Activated naive CD8-positive, alpha-beta T cell treated with anti-CD3 and anti-CD28 coated beads for 36 hours (primary cell): ENCODE measurements at places on chromosomes 13 and 19. TPM values are rescaled to one million over a fixed set of nuclear protein-coding genes. Genes with fewer than 3 reads are reported as not detected.

DNA sequence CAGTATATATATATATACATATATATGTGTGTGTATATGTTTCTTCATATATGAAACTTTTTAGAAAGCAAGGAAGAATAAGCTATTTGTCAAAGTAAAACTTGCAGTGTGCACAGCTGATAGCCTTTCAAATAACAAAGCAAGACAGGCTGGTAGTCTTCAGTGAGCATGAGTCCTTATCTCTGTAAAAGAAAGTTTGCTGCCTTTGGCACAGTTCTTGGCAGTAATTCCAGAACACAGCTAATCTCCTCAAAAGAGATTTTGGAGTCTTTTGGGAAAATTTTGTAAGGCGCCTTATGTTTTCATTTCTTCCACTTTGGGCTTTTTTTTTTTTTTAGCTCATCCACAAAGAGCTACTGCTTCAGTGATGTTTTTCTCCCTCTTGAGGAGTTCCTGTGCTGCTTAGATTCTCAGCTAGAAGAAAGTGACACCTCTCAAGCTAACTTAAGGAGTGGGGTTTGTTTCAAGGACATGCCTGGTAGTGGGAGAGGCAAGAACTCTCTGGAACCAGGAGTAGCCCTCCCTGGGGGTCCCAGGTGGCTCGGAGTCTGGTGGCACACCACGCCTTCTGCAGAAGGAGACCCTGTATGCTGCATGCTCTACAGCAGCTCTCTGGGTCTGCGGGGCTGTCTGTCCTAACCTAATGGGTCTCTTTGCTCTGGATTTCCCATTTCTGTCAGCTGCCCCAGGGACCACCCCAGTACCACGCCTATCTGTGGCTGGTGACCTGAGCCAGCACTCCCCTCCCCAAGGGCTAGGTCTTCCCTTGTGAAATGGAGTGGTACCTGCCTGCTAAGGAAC is 58.8 kb downstream of the TNFRSF19 start:
- DNase-seq, result no peak

DNA sequence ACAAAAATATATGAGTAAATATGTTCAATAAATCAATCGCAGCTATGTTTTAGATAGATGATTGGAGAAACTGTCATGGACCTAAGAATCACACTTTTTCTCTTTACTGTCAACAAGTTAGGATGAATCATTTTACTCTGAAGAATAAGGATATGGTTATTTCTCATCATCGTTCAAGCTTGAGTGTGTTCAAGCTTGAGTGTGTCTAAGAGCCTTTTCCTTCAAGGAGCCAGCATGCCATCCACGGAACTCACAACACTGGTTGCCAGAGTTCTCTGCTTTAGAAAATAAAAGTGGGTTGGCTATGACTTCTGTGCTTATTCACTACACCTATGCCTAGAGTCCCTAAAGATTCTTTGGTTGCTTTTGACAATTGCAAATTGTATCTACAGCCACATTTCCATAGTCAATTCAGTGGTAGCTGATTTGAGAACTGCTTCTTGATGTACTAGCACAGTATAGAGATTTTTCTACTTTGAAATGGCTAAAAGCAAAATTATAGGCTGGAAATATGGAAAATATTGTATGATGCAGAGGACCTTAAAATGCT is 58.1 kb upstream of the SCEL start:
- DNase-seq, result no peak

- no peak for DNase-seq
Observed at GRCh38 chr13:95138876-95139585, 162.2 kb downstream of the ABCC4 start.

DNA sequence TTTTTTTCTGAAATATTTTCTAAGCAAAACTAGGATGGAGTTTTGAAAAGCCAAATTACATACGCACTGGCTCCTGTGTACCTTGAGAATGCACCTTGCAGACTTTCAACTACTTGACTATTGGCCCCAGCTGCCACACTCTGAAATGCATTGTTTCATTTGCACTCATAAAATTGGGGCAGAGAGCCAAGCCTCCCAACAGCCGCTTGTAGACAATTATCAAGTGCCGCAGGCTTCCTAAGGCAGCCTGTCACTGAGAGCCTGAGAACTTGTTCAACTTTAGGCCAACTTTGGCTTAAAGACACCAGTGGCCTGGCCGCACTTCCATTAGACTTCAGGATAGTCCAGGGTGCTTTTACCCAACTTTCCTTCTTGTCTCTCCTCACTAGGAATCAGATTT is 115.7 kb upstream of the STARD13 start:
- no peak for DNase-seq

DNA sequence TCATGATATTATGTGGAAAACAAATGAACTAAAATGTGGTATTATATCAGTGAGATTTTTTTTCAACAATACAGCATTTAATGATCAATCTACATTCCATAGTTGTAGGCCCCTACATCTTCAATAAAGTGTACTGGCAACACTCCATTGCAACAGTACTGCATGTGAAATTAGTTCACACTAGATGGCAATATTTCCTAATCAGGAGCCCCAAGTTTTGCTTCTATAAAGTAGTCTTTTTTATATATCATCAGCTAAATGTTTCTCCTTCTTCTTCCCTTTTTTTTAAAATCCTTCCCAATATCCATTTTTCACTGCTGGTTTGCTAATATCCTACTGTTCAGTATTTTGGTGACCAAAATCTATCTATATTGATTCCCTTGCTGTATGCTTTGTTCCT is 528.3 kb upstream of the ATXN8OS start:
- DNase-seq, result no peak

- DNase-seq, result no peak
Observed at GRCh38 chr13:75702476-75702875, 66.3 kb downstream of the LMO7 start.

GRCh38 chr13:101612735-101613134 is 160.3 kb downstream of the ITGBL1 start:
- no peak for DNase-seq

GRCh38 chr13:51298812-51299211 is 40.7 kb upstream of the SERPINE3 start:
- DNase-seq, result no peak

DNA sequence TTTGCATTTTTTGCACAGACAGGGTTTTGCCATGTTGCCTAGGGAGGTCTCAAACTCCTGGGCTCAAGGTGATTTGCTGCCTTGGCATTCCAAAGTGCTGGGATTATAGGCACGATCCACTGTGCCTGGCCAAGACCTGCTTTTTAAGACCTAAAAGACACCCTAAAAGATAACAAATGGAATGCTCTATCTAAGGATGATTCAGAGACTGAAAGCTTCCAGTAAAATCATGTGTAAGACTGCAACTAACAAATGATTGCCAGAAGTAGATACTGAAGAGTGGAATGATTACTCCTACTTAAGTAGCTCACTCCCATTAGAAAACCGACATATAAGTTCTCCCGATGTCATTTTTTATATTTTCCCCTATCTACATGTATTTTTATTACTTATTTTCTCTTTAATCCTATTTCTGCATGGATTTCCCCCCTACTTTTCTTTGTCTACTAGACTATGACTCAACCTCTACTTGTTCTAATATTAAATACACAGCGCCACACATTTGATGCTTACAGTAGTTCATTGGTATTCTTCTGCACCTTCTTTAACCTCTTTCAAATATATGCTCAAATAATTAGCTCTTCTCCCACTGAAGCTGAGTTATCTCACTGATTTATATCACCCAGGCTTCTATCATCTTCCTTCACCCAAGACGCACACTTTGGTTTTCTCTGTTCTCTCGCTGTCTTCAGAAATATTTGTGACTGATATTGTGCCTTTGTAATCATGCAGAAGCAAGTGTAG is 32.2 kb upstream of the KLF12 start:
- no peak for DNase-seq

DNA sequence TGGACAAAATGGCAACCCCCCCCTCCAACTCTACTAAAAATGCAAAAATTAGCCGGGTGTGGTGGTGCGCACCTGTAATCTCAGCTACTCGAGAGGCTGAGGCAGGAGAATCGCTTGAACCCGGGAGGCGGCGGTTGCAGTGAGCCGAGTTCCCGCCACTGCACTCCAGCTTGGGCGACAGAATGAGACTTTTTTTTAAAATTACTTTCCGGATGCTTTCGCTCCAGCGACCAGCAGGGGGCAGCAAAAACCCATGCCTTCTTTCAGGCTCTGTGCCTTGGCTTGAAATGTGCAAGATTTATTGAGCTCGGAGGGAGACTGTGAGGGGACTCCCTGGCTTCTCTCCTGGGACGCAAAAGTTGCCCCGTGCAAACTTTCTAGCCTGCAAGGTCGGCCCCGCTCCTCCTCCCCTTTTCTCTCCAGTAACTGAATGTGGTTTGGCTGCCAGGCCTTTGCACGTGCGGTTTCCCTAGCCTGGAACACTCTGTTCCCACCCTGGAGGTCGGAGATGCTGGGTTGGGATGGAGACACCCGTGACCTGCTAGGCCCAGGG is 61.4 kb upstream of the NFIC start:
- DNase-seq, result peak; percentile 73

DNA sequence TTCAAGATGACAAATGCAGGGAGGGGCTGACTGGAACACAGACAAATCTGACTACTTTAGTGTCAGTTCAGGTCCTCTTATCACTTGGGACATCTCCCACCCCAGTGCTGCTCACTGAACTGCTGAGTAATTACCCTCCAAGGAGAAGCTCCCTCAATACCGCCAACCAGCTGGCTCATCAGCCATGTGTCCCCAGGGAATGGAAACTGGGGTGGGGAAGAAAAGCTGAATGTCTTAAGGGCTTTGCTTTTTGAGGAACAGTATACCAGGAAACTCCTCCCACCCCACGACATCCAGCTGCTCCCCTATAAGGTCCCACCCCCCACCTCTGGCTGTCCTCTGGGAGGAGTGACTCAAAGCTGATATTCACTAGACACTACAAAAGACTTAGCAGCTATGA is 2.0 kb downstream of the ZNF823 start:
- peak; percentile 12 for DNase-seq

GRCh38 chr19:52679598-52679997 is 41.4 kb upstream of the ZNF83 start:
- DNase-seq, result no peak

DNA sequence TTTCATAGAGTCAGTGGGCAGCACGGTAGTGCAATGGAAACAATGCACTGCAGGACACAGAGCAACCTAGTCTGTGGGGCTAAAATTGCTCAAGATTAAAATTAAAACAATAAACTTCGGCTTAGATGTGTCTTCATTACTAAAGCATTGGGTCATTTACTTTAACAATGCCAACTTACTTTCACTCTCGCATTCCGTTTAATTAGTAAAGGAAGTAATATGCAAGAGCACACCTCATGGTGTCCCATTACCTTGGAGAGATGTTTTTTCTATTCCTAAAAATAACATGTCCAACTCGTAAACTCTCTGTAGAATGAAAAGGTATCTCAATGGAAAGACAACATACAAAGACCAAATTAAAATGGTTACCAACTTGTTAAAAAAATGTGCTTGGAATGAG is 738.4 kb downstream of the PCDH17 start:
- no peak for DNase-seq

GRCh38 chr13:70107125-70107497 is 515 bp upstream of the ATXN8OS start:
- DNase-seq, result no peak

GRCh38 chr19:18332917-18333530 is 7.4 kb upstream of the PGPEP1 start:
- no peak for DNase-seq

GRCh38 chr13:53017433-53017970 is 11.1 kb upstream of the OLFM4 start:
- DNase-seq, result no peak

DNA sequence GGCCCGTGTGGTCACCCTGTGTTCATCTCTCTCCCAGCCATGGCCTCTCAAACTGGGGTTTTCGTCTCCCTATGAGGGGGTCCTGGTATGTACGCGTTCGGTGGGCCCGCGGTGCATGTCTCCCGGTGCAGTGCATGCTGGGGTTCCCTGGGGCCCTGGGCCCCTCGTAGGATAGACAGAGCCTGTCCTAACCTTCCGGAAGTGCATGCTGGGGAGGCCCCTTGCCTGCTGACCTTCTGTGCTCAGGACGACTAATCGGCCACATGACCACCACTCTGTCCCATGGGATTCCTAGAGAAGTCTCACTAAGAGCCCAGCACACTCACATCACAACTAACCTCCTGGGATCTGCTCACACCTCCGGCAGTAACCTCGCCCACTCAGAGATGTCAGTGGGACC is 4.9 kb upstream of the USE1 start:
- DNase-seq, result no peak

DNA sequence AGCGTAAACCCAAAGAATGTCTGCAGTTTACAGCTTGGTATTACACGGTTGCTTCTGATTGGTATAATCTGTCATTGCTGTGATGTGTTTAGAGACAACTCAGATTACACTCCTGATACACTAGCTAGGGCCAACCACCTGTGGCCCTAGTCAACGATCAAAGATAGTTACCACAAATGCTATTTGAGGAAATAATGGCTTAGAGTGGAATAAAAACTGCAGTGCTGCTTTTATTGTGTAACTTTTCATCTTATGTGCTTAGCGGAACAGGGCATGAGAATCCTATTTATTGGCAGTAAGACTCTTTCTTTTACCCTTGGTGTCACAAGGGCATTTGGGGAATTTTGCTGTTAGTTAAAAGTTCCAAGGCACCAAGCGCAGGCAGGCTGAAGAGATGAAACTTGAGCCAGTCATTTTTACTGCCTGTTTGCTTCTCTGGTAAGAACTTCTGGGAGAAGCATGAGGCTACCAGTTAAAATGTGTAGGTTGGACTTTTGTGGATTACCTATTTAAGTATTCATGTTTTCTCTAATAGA is 363.3 kb downstream of the KCNRG start:
- no peak for DNase-seq

GRCh38 chr13:94710881-94711560 is 1.3 kb downstream of the SOX21 start:
- no peak for DNase-seq

- DNase-seq, result no peak
Observed at GRCh38 chr13:98819382-98820010, 67.0 kb upstream of the SLC15A1 start.

DNA sequence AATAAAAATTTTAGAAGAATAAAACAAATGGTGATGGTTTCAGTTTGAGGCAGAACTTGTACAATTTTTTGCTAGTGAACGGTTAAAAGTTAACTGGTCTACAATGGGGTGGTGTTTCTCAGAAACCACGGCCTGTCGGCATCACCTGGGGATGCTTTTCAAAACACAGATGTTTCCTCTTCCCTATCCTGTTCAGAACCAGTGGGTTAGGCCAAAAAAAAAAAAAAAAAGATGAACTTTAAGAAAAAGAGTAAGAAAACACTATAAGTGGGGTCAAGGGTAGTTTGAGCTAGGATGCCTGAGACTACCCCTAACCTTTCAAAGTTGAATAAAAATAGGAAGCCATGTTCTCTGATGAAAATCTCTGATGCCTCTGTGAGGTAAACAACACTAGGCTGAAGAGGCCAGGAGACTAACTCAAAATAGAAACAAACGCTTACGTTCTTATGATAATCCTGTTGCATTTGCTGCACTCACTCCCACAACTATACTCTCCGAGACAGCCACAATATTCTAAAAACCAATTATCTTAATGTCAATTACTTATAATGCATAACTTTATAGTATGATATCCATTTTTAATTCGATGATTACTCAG is 3.3 kb downstream of the MTIF3 start:
- DNase-seq, result no peak

GRCh38 chr13:85640727-85641126 is 158.5 kb downstream of the SLITRK6 start:
- DNase-seq, result no peak

- no peak for DNase-seq
Observed at GRCh38 chr13:113192902-113193301, 15.6 kb downstream of the PCID2 start.

SELENOV gene
- total RNA-seq, result not detected

FFAR3 gene
- 1.2 TPM for total RNA-seq

ADM5 gene
- 9.5 TPM for total RNA-seq

ACP7 gene
- total RNA-seq, result not detected

ZNF575 gene
- total RNA-seq, result 2.2 TPM

SIGLEC10 gene
- not detected for total RNA-seq

ABHD8 gene
- total RNA-seq, result 4.1 TPM

BCL3 gene
- 23.8 TPM for total RNA-seq
